ENCODE measurements at places on chromosomes 7 and 10.
A peak's percentile ranks its signal among the peaks of the same experiment; 100 is the strongest.

DNA sequence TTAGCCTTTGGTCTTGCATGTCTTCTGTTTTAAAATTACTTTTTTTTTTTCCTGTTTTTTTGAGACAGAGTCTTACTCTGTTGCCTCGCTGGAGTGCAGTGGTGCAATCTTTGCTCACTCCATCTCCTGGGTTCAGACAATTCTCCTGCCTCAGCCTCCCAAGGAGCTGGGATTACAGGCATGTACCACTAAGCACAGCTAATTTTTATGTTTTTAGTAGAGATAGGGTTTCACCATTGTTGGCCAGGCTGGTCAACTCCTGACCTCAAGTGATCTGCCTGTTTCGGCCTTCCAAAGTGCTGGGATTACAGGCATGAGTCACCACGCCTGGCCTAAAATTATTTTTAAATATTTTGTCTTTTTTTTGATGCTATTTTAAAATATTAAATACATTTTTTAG, 38.5 kb downstream of the MLLT10 start:
- DNase-seq: no peak

DNA sequence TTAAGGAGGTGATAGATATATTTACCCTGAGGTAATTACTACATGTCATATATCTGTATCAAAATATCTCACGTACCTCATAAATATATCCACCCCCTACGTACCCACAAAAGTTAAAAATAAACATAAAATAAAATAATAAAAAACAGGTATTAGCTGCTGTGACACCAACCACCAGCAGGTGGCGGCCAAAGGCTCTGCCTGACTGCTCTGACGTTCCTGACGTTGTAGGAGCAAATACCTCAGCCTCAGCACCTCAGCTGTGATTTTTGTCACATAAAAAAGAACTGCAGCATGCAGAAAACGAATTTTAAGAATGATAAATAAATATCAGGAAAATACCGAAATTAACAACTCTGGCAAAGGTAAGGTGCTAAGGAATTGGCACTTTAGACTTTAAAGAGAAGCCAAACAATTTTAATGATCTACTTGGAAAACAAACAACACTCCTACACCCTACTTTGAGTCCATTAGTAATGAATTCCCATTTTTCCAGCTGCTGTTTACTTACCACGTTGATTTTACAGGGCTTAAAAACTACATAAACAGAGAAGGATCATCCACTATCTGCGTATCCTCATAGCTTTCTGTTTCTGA, 125.4 kb upstream of the TARP start:
- DNase-seq: peak; percentile 53

- no peak for DNase-seq
Measured at GRCh38 chr10:119233123-119233820, 25.9 kb downstream of the GRK5 start.

GRCh38 chr10:129390147-129390546, 76.9 kb upstream of the MGMT start:
- no peak for DNase-seq

DNA sequence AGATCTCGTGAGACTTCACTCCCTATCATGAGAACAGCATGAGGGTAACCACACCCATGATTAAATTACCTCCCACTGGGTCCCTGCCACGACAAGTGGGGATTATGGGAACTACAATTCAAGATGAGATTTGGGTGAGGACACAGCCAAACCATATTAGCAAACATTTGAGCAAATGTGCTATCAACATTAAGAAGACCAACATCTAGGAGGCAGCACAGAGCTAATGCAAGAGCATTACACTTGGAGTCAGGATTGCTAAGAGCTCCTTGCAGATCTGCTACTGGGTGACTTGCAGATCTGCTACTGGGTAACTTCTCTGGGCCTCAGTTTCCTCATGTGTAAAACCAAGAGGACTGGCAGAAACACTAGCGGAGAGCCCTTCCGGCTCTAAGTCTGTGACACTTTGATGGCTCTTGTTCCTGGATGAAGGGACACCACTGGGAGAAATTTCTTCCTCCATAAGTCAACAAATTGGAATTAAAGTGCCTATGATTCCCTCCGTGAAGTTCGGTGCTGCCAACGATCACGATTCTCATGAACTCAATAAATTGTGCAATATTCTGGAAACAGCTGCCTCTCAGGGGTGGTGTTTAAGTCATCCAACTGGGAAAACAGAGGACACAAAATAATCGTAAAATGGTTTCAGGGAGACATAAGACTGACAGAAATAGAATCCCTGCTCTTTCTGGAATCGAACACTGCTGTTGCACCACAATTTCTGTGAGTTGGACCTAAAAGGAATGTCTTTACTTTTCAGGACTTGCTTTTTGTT, 115.8 kb upstream of the ITGB1 start:
- no peak for DNase-seq

DNA sequence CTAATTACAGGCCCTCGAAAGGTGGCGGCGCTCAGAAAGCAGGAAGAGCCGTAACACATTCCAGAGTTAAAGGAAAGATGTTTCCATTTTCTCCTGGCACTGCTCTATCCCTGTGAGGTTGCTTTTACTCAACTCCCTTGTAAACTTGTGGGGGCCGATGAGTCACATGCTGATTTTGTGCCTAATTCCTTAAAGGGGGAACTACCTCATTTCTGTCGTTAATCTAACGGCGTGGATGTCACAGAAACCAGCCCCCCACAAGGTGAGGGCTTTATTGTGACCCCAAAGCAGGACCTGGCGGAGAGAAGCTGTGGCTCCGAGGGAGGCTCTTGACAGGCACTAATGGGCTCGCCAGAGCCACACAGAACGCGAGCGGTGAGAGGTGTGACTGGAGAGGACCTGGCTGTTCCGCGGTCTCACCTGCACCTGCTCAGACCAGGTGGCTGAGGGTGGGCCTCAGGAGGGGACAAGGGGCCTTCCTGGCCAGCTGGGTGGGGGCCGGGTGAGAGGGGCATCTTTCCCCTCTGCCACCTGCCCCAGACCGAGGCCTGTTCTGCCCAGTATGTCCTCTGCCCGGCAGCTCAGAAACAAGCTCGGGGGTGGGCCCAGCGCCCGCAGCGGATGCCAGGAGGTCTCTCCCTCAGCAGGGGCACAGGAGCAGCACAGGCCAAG, 50.9 kb downstream of the CALML3 start:
- DNase-seq: no peak

- DNase-seq: no peak
Measured at GRCh38 chr7:139571651-139572050, 48.2 kb downstream of the CLEC2L start.

DNA sequence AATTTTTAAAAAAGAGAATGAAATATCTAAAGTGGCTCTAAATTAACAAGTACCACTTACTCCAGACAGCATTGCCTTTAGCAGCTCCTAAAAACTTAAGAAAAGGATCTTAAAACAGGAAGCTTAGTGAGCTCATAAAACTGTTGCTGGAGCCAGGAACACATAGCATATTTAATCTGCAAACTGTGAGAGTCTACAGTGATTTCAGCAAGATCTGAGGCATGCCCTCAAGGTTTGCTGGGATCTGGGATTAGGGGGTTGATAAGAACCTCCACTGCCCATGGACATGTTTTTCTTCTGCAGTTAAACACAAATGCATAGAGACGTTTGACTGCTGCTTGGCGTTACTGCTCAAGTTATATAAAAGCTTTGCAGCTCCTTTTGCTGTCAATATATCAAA, 3.8 kb downstream of the GLI3 start:
- DNase-seq: no peak

DNA sequence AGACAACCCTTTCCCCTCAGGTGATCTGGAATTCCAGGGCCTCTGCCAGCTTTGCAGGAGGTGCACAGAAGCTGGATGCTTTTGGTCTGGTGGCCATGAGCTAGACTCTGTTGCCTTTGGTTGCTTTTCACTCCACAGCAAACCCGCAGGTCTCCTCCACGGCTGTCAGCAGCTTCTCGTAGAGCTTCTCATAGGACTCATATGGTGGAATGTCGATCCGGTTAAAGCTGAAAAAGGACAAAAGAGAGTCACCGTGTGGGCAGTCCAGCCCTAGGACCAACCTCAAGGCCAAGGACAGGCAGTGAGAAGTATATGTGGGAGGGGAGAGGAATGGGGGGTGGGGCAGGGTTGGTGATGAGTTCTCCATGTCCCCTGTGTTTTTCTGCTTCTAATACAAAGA, 113.5 kb downstream of the SMURF1 start:
- DNase-seq: no peak

- no peak for DNase-seq
Measured at GRCh38 chr7:11469028-11469745, 362.8 kb downstream of the THSD7A start.

- no peak for DNase-seq
Measured at GRCh38 chr10:77091597-77092165, 545.9 kb downstream of the KCNMA1 start.

- DNase-seq: peak; percentile 87
Measured at GRCh38 chr7:2802504-2803341, 41.4 kb downstream of the GNA12 start.

DNA sequence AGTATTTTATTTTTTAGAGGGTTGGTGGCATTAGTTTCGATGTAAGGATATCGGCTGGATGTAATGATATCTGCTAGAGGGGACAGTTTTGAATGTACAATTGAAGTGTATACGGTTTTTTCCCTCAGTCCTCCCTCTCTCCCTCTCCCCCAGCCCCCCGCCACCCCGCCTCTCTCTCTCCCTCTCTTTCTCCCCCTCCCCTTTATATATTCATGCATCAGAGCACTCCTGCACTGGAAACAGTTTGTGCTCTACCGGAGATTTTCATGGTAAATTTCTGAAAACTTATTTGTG, 1.6 kb downstream of the GLCCI1 start:
- peak; percentile 41 for DNase-seq

DNA sequence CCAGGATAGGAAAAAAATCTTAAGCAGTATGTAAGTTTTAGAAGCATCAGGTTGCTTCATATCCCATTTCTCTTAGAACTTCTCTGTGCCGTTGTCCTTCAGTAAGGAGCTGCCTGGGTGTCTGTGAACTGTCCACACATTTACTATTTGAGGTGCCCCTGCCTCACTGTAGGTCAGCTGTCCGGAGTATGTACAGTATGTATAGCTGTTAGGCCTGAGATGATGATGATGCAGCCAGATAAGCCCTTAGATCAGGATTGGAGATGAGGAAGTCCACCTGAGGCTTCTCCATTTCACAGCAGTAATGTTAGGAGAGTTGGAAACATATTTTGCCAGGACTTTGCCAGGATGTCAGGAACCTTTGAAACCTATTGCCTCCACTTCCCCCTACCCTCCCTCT, 7.7 kb downstream of the NDUFB2 start:
- no peak for DNase-seq

GRCh38 chr7:127598318-127598717, 4.8 kb downstream of the FSCN3 start:
- DNase-seq: no peak

- DNase-seq: no peak
Measured at GRCh38 chr10:132533571-132534260, 3.9 kb upstream of the INPP5A start.

GRCh38 chr7:92955081-92955480, 118.7 kb upstream of the CDK6 start:
- DNase-seq: no peak

DNA sequence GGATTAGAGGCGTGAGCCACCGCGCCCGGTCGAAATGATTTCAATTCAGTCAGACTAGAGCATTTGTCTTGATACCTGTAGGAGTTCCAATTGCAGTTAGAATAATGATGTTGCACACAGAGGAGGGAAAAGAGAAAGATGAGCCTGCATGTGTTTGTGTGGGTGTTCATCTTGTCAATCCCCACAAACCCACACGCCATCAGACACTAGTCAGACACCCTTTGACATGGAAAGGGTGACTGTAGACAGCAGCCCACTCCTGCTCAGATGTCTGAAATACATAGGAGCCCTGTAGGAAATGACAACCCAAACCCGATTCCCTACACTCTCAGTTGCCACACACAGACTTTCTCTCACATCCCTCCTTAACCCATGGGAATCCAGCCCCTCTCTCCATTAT, 92.0 kb downstream of the ABLIM1 start:
- DNase-seq: no peak

GRCh38 chr10:58795560-58795959, 282.9 kb downstream of the BICC1 start:
- DNase-seq: no peak

GRCh38 chr7:76020031-76020714, 25.8 kb upstream of the TMEM120A start:
- peak; percentile 46 for DNase-seq

DNA sequence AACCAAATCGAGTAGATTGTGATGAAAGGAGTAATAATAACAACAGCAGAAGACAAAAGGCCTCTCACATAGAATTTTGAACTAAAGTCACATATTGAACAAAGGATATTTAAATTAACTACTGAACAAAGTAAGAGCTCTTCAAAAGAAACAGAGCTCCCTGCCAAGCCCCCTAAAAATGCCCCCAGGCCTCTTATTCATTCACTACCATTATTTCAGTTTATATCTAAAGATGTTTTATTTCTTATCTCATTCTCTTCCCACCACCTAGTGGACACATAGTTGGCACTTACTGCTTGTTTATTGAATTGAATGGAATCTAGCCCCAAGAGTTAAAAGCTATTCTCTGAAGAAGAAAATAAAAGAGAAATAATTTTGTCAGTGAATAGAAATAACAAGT, 37.4 kb downstream of the VCL start:
- DNase-seq: no peak

- DNase-seq: no peak
Measured at GRCh38 chr7:28609608-28610007, 197.3 kb downstream of the CREB5 start.

- no peak for DNase-seq
Measured at GRCh38 chr7:44484482-44485313, 5.8 kb downstream of the NUDCD3 start.

GRCh38 chr10:68959695-68960527, 3.9 kb downstream of the DDX21 start:
- no peak for DNase-seq

DNA sequence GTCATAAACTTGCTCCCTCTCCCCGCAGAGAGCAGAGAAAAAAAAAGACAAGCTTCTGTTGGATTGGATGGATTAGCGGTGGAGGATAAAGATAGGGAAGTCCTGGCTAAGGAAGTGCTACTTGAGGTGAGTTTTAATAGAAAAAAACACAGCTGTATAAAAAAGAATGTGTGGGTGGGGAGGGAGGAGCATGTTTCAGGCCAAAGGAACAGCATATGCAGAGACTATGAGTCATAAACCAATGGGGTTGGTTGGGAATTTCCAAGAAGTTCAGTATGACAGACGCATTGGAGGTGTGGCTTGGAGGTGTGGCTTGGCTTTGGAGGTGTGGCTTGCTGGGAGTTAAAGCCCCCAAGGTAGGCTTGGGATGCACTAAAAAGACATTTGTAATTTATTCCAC, 103.0 kb upstream of the LSM8 start:
- no peak for DNase-seq

GRCh38 chr7:66033471-66034385, 41.9 kb upstream of the ASL start:
- DNase-seq: no peak

DNA sequence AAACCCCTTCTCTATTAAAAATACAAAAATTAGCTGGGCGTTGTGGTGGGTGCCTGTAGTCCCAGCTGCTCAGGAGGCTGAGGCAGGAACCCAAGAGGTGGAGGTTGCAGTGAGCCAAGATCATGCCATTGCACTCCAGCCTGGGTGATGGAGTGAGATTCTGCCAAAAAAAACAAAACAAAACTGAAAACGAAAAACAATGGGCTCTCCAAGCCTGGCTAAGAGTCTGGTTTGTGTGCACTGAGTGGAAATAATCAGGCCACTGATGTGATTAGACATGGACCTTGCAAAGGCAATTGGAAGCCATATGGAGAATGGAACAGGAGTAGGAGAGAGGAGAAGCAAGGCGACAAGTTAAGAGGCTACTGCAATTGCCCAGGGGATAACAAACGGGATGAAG, 60.1 kb upstream of the GSDME start:
- no peak for DNase-seq

- DNase-seq: no peak
Measured at GRCh38 chr10:76113952-76114351, 682.5 kb downstream of the LRMDA start.

Measured in NCI-H345 (cell line).